CD4-positive, alpha-beta T cell treated with Interleukin-2 at 100 ng/mL for 4 hours (primary cell): ENCODE measurements at places on chromosomes 6 and 20.

GRCh38 chr6:118650582-118651281 lies 659 bp downstream of the CEP85L start:
- peak; percentile 15 for DNase-seq

GRCh38 chr6:15205321-15205720 lies 40.5 kb upstream of the JARID2 start:
- no peak for DNase-seq

- peak; percentile 52 for DNase-seq
These were observed 39.9 kb downstream of the RPRD1B start for GRCh38 chr20:38073307-38074071.

GRCh38 chr6:4338884-4339283 lies 203.5 kb upstream of the ECI2 start:
- DNase-seq: no peak

DNA sequence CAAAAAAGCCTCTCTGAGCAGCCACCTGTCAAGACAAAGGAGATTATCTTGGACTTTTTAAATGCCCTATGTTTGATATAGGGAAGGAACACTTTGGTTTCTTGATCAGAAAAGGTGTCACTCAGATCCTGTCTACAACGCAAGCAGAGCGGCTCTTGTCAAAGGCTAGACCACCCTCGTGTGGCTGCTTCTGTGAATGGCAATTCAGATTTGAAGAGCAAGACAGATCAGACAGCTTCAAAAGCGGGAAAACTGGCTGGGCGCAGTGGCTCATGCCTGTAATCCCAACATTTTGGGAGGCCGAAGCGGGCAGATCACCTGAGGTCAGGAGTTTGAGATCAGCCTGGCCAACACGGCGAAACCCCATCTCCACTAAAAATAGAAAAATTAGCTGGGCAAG lies 10.1 kb upstream of the NXT1 start:
- no peak for DNase-seq
